ENCODE measurements at places on chromosomes 12 and 14.

DNA sequence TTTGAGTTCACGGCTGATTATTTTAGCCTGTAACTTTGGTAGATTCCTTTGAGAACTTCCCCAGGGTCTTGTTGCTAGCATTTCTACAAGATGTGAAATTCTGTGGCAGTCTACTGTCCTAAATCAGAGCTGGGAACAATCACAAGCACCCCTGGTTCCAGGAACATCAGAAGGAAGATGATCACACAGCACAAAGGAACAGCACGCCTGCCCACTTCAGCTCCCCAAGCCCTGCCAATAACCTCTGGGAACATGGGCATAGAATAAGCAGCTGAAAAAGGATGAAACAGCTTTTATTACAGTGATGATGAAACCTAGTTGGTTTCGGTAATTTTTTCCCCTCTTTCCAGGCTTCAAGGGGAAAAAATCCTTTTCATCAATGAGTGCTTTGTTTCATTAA lies 12.3 kb downstream of the GPR19 start:
- no peak for DNase-seq

DNA sequence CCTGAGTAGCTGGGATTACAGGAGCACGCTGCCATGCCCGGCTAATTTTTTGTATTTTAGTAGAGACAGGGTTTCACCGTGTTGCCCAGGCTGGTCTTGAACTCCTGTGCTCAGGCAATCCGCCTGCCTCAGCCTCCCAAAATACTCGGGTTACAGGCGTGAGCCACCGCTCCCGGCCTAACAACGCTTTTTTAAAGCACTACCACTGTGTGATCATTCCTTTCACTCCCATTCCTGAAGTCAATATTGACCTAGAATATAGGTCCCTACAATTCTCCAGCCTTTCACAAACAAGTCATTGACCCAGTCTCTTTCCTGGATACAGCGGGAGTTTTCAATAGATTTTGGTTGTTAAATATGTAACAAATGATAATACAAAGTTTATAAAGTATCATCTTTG lies 62.8 kb downstream of the KIF21A start:
- DNase-seq: no peak

DNA sequence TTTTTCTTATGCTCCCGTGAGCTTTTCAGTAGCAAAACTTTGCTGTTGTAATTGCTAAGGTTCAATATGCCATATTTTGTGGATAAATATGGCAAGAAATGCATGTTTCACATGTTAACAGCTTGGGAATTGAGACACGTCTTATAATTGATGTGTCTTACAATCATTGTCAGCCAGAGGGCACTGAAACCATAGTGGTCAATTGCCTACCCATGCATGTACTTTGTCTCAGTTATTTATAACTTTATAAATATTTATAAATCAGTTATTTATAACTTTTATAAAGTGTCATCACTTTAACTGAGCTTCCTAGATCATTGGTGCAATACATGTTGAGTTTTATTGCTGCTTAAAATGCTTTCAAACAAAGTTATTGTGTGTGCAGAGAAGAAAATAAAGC lies 82.0 kb downstream of the CATSPERB start:
- DNase-seq: peak; percentile 70

GRCh38 chr14:24060984-24061913 lies 9.4 kb downstream of the CARMIL3 start:
- no peak for DNase-seq

DNA sequence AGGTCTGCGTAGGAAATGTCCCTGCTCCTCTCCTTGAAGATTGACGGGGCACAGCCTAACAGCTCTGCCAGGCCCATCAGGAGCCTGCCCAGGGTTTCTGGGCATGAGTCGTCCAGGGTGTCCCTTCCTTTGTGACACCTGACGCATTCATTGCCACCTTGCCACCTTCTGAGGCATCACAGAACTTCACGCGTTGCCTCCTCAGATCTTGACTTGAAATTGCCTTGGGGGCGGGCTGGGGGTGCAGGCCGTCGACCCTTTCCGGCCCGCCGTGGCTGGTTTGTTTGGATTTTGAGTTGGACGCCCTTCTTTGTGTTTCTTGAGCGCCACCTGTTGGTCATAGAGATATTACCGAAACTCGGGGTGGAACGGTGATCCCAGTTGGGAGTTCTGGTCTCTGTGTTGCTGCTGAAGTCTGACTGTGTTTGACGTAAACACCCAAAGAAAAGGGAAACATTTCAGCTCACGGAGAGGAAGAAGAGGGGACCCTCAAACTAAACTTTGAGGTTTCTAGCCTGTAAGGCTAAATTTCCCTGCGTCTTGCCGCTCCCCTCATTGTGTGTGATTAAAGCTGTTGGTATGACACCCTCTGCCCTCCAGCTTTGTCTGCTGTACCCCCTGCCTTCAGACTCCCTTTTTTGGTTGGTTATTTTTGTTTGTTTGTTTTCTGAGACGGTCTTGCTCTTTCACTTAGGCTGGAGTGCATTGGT lies 44.6 kb downstream of the MLXIP start:
- peak; percentile 77 for DNase-seq

- no peak for DNase-seq
Observed at GRCh38 chr14:50736932-50737419, 68.9 kb upstream of the SAV1 start.
